ENCODE measurements at places on chromosomes 5 and 9. TPM values are rescaled to one million over a fixed set of nuclear protein-coding genes. Genes with fewer than 3 reads are reported as not detected.

BSPRY gene
- not detected for total RNA-seq

TMEM215 gene
- total RNA-seq = not detected

DMRT3 gene
- total RNA-seq = not detected

FOXD1 gene
- total RNA-seq = 0.17 TPM

SPATA31D3 gene
- not detected for total RNA-seq

ANKRD31 gene
- 0.05 TPM for total RNA-seq

NTRK2 gene
- total RNA-seq = 0.05 TPM

- DNase-seq = no peak
Observed at GRCh38 chr9:35745569-35745968, 3.5 kb downstream of the GBA2 start.

DNA sequence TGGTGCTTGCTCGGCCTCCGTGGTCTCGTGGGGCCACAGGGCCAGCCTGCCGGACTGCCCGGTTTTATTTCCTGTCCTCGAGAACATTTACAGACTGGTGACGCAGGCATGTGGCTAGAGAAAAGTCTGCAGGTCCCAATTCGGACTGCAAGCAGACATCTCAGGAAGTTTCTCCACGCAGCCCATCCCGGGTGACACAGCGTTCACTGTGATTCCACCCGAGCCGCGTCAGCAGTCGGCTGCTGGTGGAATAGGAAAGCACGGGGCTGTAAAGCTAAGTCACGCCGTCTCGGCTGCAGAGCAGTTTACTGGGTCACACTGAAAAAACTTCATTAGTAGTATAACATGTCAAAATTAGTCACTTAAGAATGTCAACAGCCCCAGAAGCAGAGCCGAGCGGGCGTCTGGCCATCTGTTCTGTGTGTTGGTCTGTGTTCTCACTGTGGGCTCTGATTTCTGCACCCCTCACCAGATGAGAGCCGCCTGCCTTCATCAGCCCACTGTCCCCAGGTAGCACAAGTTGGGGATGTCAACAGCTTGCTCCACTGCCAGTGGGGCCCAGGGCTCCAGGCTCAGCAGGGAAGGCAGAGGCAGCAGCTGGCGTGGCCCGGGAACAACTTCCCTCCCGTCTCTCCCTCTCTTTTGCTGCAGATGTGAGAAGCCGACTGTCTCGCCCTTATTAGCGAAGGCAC is 363.7 kb downstream of the IRX2 start:
- DNase-seq = no peak

- no peak for DNase-seq
Observed at GRCh38 chr9:29668732-29669131, 2095.5 kb upstream of the C9orf72 start.

GRCh38 chr5:139470821-139471300 is at the start of gene SMIM33:
Gene SMIM33, plus strand, starts transcription at chr5:139471004. Its CDS starts 118 bp downstream, at chr5:139471122.
- no peak for DNase-seq

DNA sequence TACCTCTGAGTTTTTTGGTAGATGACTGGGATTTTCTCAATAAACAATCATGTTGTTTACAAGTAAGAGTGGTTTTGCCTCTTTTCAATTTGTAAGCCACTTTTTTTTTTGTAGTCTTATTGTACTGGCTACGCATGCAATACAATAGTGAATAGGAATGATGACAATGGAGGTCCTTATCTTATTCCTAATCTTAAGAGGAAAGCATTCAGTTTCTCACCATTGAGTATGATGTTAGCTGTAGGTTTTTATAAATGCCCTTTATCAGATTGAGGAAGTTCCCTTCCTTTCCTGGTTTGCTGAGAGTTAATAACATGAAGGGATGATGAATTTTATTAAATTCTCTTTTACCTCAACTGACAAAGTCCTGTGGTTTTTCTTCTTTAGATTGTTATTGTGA is 155.2 kb downstream of the ADAMTSL1 start:
- DNase-seq = peak; percentile 74

DNA sequence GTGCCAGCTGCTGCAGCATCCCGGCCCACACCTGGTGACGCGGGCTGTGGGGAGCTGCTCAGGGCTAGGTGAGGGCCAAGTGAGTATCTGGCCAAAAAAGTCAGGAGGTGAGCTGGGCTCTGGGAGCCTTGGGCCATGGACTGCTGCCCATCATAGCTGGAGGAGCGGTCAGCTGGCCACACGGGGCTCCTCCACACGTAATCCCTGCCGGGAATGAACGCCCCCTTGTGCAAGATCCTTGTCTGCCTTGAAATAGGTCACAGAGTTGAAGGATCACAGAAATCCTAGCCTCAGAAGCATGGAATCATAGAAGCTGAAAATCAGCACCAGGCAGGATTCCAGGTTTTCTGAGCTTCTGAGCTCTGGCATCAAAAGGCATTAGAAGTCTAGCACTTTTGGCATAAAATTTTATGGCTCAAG is 16.8 kb upstream of the COL27A1 start:
- no peak for DNase-seq

DNA sequence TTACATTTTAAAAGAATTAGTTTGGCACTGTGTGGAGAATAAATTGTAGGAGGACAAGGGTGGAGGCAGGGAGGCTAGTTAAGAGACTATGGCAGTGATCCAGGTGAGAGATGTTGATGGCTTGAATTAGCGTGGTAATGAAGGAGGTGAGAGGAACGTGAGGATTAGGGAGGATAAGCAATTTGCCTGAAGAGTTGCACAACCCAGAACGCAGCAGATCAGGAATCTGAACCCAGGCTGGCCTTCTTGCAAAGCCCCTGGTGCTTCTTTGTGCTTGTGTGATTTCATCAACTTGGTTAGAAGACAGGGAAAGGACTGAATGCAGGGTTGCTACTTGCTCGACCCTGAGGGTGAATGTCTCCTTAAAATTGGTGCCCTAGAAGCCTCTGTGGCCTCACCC is 6.9 kb upstream of the SCAMP1 start:
- no peak for DNase-seq

DNA sequence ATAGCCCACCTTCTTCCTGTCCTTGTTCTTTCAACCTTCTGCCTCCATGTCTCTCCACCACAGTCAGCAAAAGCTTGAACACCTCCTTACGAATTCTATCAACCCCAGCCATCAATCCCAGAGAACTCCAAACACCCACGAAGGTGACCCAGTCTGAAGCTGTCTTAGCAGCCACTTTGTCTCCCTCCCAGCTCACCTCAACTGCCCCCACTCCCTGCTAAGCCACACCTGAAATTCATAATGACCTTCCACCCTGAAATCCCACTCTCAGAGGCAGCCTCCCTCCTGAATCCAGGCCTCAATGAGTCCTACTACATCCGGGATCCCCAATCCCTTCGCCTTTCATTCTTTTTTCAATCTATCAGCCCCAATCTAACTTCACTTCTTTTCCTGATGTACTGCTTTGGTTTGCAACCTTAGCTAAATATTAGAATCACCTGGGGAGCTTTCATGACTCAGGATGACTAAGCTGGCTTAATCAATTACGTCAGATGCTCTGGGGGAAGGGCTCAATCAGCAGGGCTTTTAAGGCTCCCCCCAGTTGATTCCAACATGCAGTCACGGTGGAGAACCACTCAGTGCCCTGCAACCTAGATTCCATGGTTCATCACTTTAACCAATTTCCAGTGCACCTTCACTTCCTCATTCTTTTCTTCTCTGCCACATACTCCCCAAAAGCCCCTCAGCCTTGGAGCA is 32.2 kb downstream of the BHMT start:
- no peak for DNase-seq

DNA sequence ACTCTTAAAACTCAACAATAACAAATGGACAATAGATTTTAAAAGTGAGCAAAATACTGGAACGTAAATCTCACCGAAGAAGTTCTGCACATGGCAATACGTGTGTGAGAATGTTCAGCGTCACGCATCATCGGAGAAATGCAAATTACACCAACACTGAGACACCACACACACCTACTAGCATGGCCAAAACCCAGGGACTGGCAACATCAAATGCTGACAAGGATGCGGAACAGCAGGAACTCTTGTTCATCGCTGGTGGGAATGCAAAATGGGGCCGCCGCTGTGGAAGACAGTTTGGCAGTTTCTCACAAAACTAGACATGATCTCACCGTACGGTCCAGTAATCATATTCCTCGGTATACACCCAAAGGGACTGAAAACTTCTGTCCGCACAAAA is 21.6 kb upstream of the CLPTM1L start:
- DNase-seq = no peak

GRCh38 chr5:45774528-45774927 is 78.3 kb upstream of the HCN1 start:
- no peak for DNase-seq

DNA sequence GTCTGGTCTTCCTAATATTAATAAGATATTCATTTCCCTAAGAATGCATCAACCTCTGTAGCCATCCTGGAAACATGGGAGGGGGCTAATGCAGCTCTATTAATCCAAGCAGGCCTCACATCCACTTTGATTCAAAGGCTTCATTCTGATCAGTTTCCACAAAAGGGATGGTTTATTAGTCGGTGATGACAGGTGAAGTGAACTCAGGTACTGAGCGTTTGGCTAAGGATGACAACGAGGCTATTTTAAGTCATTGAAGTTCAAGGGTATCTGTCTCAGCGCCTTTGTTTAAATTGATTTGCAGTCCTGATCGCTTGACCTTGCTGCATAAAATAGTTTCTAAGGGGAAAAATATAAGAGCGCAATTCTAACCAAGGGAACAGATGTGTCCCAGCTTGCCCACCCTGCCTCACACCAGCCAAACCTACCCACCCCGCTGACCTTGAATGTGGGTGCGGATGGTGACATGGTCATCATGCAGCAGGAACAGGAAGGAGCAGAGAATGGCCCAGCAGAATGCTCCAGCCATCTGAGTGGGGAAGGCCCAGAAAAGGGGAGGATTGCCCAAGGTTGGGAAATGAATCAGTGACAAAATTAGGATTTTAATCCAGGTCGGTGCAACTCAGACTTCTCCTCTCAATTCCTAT is 70.5 kb upstream of the ZNF618 start:
- DNase-seq = no peak

DNA sequence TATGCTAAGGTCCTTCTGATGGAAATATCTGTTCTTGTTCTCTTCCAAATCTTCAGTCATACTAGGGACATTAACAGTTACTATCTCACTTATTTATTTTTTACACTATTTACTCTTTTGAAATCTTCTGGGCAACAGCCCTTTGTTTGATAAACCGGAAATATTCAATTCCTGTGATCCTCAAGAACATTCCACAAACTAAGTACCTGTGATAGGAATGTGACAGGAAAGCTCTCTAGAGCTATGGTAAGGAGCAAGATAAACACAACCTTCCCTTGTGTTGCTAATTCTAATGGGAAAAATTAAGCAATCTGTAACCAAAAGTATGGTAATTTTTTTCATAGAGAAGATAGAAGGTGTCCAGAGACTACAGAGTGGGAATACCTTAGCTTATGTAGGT is 22.0 kb upstream of the ANKRD34B start:
- no peak for DNase-seq

DNA sequence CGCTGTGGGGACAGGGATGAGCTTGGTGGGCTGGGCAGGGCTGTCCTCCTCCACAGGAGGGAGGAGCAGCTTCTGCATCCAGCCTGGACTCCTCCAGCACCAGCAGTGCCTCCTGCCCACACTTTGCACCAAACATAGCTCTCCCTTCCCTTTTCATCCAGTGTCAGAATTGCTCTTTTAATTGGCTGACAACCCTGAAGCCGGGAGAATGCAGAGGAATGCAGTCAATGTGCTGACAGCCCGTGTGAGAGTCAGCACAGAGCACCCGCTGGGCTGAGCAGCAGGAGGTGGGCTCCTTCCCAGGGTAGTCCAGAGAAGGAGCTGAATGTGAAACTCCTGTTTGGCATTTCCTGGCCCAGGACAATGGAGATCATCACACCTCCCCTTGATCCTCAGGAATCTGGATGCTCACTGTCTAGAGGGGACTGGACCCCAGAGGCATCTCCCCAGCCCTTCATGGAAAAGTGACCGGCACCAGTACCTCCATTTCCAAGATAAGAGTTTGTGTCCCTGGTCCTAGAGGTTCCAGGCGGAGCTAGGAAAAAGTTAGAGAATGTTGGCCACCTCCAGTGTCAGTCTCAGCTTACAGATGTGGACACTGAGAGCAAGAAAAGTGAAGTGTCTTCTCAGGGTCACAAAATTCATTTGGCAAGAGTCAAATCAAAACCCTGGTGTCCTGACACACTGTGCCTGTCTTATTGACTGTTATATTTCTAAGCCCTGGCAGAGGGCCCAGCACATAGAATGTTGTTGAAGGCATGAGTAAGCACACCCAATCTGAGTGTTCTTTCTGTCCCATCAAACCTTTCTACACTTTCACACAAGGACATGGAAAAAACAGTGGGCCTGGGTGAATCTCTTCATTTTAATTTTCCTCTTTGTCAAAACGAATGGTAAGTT is 202.1 kb downstream of the SNX18 start:
- DNase-seq = peak; percentile 45

DNA sequence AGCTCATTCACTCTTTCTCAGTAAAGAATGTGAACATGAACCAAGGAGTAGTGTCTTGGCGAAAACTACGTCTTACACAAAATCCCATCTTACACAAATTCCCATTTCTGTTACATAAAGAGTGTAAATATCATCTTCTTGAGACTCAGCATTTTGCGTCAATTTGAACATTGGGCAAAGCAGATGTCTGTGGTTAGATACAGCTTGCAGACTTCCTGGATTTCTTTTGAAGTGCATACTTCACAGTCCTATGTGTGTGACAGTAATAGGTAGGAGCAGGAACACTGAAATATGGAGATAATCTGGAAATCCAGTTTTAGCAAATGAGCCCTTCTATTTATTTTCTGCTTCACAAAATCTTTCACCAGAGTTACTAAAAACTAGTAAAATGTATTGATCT is 58.8 kb downstream of the C6 start:
- no peak for DNase-seq

DNA sequence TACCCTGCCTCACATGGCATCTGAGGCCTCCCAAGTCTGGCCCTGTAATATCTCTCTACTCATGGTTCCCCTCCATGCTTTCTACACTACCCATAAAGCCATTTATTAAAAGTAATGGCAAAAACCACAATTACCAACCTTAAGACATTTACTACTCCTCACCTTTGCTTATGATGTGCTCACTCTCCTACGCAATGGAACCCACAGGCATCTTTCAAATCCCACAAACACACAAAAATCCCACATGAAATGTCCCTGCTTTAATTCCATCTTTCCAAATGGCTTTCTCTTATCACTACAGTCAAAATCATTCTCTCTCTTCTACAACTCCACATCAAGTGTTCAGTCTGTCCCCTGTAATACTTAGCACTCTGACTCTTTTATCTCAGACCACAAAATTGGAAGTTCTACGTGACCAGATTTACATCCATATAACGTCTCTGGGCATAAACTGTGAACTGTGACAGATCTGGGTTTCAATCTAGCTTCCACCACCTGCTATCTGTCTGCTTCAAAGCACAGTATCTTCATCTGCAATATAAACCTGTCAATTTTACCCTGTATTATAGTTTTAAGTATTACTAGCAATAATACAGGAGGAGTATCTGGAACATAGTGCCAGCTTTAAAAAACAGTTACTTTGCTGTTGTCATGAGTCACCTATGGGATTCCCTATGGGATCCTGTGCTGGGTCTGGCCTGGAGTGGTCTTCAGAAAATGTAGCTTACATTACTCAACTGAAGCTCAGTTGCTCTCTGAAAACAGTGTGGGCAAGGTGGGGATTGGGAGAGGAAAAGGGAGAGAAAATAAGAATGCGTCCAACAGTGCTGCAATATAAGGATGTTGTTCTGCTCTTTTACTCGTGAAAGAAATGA is 137.1 kb upstream of the TRIM32 start:
- DNase-seq = no peak
